Progenitor cell of endocrine pancreas (in vitro differentiated cells): ENCODE measurements at places on chromosomes 7 and 10. TPM values are rescaled to one million over a fixed set of nuclear protein-coding genes. Genes with fewer than 3 reads are reported as not detected.

DNA sequence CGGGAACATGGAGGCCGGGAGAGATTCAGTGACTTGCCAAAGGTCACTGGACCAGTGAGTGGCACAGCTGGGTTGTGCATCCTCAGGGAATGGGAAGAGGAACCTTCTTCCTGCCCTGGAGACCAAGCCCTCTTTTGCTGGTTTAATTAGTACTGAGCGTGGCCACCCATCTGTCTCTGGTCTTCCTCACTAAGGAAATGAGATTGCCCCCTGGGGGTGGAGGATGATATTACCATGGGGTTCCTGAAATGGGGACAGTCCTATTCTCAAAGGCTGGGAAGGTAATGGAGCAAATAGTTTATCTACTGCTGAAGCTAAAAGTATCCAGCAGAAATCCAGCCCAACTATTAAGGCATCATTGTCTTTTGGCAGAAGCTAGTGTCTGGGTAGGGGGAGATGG lies 98.6 kb upstream of the FGFR2 start:
- H3K27me3 ChIP-seq: no peaks in the 10 kb centered on the region
- H3K36me3 ChIP-seq: no peaks in the 10 kb centered on the region
- H3K4me3 ChIP-seq: no peak overlapping the region

CALY gene
- 2.3 and 2.5 TPM in 2 replicates for total RNA-seq

DNA sequence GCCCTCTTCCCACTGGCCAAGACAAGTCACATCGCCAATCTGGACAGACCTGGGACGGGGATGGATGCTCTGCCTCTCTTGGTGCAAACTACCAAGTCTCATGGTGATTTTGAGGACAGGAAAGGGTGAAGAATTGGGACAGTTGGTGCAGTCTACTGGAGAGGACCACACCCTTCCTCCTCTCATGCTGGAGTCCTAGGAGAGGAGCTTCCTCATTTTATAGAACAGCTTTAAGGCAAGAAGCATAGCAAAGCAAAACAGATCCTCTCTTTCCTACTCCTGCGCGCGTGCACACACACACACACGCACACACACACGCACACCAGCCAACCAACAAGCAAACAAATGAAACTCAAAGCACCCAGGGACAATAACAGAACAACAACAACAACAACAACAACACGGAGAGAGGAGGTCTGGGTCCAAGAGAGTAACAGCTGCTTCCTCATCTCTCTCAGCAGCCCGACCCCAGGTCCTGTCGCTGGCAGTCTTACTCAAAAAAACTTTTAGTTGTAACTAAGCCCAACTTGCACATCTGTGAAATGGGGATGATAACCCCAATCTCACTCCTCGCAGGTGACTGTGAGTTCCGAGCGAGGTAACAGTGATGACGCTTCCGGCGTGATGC lies 83.4 kb downstream of the TMEM178B start:
- H3K36me3 ChIP-seq: no peaks in the 10 kb centered on the region
- peaks cover 14% of the 10 kb centered on the region for H3K27me3 ChIP-seq
- H3K4me3 ChIP-seq: no peak overlapping the region
- DNase-seq: no peak
- H3K4me1 ChIP-seq: peaks cover 2% of the 10 kb centered on the region

DNA sequence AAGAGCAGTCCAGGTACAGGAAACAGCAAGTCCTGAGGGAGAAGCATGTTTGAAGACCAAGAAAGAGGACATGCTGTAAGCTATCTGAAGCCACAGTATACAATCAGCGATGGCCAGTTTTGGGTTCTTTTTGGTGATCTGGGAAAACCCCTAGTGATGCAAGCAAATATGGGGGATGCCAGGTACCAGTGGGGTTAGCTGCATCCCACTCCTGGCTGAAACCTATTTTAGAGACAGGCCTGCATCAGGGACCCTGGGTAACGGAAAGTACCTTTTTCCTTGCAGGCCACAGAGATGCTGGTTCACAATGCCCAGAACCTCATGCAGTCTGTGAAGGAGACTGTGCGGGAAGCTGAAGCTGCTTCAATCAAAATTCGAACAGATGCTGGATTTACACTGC lies 32.9 kb downstream of the AP3M1 start:
- no peak overlapping the region for H3K4me3 ChIP-seq
- H3K27ac ChIP-seq: peak overlapping the region; percentile 73
- peaks cover 36% of the 10 kb centered on the region for H3K36me3 ChIP-seq
- no peaks in the 10 kb centered on the region for H3K4me1 ChIP-seq
- no peak for DNase-seq

- H3K4me3 ChIP-seq: peak overlapping the region; percentile 70
- H3K27ac ChIP-seq: no peak overlapping the region
- H3K4me1 ChIP-seq: peaks cover 5% of the 10 kb centered on the region
These were observed 14.8 kb downstream of the ADAM8 start for GRCh38 chr10:133261726-133262325.

DNA sequence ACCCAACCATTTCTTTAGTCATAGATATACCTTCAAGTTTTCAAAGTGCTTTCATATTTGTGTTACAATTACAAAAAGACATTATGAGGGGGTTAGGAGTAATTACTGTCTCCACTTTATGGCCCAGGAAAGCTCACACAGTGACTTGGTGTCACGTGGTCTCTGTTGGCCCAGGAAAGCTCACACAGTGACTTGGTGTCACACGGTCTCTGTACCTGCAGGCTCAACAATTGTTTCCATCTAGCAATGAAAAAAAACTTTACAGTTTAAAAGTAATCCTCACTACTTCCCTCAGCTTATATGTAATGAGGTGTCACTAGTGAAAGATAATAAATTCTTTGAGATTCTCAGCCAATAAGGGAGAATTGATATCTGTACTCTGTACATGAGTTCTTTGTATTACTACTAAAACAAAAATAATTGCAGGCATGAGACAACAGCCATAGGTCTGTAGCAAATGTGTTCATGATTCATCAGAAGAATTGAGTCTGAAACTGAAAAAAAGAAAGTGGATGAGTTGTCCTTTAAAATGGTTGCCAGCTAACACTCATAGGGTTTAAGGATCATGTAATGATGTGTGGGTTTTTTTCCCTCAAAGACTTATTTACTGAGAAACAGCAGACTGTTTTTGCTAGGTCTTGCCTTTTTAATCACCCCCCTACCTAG lies 10.9 kb downstream of the OGDH start:
- H3K4me1 ChIP-seq: peaks cover 29% of the 10 kb centered on the region
- H3K27ac ChIP-seq: no peak overlapping the region
- no peaks in the 10 kb centered on the region for H3K27me3 ChIP-seq
- H3K4me3 ChIP-seq: no peak overlapping the region

NDUFB8 gene
- 159 and 167 TPM in 2 replicates for total RNA-seq
